ENCODE measurements at places on chromosomes 6 and 20.

DNA sequence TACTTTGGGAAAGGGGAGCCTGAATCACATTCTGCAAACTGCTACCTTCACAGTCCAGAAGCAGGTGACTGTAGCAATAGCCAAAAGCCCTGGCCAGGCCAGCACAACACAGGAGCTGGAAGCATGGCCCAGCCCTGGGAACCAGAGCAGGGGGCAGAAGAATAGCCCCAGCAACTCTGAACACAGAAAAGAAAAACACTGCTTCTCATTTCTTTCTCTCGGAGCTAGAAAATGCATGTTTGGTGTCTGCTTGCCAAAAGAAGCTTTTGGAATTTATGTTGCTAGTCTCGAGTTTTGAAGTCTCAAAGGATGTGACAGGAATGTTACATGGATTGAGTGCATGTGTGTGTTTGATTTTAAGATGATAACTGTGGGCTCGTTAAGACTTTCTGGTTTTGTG, 79.8 kb upstream of the SCAF8 start:
- no peak for DNase-seq

GRCh38 chr6:110881546-110882273, 7.1 kb downstream of the AMD1 start:
- DNase-seq, result no peak

DNA sequence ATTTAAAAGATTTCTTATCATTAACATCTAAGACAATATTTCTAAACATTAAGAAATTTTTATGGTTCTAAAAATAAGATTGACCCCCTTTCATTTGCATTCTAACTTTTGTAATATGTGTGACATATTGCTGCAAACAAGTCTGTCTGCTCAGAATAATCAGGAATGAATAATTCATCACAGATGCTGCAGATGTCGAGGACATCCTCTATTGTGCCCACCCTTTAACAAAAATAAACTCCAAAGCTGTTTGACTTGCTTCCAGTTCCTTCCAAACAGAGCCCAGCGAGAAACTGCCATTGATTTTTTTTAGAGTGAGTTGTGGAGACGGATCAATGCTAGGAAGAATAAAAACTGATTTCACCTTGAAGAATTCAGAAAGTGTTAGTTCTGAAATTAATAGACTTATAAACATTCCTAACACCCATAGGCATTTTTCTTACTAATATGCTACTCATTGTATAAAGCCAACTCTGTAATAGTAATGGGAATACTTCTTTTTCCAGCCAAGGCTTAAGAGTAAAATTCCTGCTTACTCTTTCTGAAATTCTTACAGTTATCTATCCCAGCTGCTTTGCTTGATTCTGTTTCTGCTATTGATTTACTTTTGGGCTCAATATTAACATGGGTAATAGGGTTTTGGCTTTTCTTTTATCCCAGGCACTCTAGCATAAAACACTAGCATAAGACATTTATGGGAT, 244.8 kb upstream of the FAM83B start:
- no peak for DNase-seq

DNA sequence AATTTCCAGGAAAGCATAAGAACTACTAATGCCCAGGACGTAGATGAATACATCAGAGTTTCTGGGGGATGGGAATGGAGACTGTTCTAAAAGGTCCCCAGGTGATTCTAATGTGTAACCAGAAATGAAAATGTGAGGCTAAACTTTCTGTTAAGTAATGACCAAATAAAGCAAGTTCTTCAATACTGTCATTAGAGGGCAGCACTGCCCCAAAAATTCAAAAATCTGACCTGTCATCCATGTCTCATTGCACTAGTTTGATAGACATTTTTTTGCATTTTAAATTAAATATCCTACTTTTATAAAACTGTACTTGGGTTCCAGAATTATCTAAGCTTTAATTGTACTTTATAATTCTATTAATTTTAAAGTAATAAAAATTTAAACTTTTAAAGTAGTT, 94.9 kb downstream of the RFX6 start:
- DNase-seq, result no peak

GRCh38 chr6:129597023-129597713, 112.8 kb downstream of the ARHGAP18 start:
- DNase-seq, result no peak

Measured in SK-N-MC (cell line).